ENCODE measurements at places on chromosomes 12 and 14.

DNA sequence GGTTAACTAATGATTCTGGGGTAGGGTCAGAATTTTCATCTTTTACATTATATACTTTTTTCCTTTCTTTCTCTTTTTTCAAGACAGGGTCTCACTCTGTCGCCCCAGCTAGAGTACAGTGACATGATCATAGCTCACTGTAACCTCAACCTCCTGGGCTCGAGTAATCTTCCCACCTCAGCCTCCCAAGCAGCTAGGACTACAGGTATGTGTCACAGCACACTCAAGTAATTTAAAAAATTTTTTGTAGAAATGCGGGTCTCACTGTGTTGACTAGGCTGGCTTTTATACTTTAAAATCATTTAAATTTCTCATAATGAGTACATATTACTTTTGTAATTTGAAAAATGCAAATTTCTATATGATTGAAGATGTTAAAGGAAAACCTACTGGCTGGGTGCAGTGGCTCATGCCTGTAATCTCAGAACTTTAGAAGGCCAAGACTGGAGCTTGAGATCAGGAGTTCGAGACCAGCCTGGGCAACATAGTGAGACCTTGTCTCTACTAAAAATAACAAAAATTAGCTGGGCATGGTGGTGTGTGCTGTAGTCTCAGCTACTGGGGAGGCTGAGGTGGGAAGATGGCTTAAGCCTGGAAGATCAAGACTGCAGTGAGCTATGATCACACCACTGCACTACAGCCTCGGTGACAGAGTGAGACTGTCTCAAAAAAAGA, 25.7 kb downstream of the R3HDM2 start:
- no peak for DNase-seq

DNA sequence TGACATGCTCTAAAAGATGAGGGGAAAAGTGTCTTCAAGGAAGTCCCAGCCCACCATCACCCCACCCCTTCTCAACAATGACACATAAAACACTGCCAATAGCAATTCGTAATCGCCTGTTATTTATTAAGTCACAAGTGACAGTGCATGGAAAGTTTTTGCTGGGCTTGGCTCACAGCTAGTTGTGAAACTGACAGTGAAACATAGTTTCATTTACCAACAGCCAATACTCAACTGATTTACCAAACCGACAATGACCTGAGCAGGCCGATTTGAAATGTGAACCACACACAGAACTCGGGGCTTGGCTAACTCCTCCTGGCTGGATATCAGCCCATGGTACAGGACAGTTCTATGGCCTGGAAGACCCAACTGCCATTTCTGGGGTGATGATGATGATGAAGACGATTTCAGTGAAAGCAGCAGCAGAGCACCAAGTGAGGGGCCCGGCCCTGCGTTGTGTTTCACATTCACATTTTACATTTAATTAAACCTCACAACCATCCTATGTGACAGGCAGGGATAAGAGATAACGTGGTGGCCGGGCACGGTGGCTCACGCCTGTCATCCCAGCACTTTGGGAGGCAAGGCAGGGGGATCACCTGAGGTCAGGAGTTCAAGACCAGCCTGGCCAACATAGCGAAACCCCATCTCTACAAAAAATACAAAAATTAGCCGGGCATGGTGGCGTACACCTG, 42.7 kb downstream of the CAMKK2 start:
- DNase-seq: no peak

- no peak for DNase-seq
These were observed 56.5 kb downstream of the SUSD6 start for GRCh38 chr14:69667938-69668335.

- peak; percentile 40 for DNase-seq
These were observed 28.0 kb downstream of the VPS37B start for GRCh38 chr12:122867691-122868461.

DNA sequence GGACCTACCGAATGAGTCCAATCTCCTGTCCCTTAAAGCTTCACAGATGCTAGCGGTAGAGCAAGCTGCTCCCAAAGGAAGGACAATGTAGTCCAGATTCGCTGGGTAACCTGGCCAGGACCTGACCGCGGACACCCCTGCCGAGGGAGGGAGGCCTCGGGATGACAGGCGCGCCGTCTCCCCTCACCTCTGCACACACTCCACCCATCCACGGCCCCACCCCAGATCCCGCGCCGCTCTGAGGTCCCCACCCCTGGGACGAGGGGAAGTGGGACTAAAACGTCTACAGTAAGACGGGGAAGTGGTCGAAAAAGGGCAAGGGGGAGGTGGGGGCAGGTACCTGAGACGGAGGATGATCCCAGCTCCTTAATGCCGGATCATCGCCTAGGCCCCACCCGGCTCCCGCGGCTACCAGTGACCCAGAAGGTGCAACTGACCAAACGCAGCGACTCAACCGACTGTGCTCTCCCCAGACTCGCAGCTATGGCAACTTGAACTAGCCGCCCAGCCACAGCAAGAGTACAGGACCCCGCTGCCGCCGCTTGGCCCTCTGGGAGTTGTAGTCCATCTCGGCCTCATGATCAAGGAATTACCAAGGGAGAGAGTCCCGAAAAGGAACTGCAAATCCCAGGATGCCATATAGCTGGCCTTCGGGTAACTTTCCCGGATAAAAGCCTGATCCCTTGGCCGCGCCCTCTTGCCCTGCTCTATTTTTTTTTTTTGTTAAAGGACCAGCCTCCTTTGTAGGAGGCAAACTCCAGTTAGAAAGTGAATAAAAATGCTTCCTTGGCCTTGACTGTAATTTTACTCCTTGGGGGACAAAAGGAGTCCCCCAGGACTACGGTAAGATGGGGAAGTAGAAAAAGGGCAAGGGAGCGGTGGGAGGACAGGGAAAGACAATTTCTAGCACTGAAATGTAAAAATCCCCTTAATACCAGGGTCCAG, at the start of gene CEP128:
Gene CEP128, minus strand, starts transcription at position 498 of the 945 bp plus-strand sequence.
- peak; percentile 51 for DNase-seq

- no peak for DNase-seq
These were observed 65.8 kb downstream of the RESF1 start for GRCh38 chr12:32024884-32025592.

DNA sequence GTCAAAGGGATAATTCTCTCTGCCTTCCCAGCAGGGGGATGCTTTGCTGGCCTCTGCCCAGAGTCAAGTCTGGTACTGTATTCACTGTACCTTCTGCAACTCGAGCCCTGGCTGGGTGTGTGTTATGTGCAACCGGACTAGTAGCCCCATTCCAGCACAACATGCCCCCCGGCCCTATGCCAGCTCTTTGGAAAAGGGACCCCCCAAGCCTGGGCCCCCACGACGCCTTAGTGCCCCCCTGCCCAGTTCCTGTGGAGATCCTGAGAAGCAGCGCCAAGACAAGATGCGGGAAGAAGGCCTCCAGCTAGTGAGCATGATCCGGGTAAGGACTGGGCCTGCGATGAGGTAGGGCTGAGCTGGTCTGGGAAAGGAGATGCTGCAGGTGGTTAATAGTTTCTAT, 3.3 kb downstream of the RNF31 start:
- DNase-seq: no peak

DNA sequence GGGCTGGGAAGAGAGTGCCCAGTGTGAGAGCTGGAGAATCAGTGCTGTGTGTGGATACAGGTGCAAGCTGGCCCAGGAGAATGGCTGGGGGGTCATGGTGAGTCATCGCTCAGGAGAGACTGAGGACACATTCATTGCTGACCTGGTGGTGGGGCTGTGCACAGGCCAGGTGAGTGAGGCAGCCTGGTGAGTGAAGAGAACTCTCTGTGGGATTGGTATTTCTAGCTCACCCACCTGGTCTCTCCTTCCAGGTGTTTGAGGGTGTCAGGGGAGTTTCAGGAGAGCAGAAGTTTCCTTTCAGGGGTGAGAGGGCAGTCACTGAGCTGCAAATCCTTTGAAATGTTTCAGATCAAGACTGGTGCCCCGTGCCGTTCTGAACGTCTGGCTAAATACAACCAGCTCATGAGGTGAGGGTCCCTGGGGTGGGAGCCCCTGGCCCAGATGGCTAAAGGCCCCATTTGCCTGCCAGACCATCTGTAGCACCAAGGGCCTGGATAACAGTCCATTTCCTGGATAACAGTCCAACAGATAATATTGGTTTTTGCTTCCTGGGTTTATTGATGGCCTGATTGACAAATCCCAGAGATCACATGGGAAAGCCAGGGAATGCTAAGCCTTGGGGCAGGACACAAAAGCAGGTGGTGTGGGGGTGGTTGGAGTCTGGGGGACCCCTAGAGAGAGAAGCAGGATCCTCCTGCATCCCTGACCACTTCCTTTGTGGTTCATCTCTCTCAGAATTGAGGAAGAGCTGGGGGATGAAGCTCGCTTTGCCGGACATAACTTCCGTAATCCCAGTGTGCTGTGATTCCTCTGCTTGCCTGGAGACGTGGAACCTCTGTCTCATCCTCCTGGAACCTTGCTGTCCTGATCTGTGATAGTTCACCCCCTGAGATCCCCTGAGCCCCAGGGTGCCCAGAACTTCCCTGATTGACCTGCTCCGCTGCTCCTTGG, 5.5 kb upstream of the ATN1 start:
- no peak for DNase-seq

DNA sequence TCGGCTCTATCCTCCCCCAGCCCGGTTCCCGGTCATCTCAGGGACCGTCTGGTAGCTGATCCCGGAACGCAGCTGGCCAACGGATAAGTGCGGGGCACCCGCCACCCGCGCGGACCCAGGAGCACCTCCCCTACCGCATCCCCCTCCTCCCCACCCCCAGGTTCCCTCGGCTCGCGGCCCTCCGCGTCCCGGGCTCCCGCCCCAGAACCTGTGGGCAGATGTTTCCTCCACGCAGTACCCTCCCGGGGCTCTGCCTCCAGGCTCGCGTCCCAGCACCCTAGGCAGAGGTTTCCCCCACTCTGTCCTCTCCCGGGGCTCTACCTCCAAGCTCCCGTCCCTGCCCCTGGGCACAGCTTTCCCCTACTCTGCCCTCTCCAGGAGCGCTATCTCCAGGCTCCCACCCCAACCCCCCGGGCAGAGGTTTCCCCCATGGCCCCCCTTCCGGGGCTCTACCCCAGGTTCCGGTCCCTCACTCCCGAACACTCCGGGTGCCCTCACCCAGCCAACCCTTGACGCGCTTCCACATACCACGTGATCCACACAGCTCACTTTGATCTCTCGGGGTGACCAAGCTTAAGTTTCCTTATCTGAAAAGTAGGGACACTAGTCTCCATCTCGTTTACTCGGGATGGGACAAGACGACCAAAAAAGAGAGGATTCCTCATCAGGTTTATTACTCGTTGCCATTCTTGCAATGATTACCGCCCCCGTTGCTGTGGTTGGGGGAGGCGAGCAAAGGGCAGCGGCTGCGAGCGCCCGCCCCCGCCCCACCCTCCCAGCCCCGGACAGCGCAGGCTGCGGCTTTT, at the start of gene CCDC38:
Gene CCDC38, minus strand, starts transcription at position 91 of the 806 bp plus-strand sequence. CDS start 6,105 bp downstream, outside the sequence.
- peak; percentile 69 for DNase-seq

DNA sequence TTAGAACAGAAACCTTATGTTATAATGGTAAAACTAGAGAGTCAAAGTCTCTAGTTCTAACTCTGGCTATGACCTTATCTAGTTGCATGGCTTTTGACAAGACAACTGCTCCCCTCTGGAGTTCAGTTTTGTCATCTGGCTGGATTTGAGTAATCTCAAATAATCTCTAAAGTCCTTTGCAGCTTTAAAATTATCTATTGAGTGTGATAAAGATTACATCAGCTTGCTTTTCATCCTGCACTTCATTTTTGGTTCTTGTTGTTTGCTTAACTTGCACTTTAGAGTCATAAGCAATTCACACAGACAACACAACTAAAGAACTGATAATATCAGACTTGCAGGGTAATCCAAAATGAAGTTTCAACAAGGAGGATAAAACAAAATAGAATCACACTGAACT, 2.3 kb downstream of the AKAP5 start:
- no peak for DNase-seq

- peak; percentile 7 for DNase-seq
These were observed 64.3 kb upstream of the STON2 start for GRCh38 chr14:81464253-81465002.

- DNase-seq: peak; percentile 40
These were observed 53.3 kb downstream of the RBM19 start for GRCh38 chr12:113912760-113913329.

GRCh38 chr12:19220852-19221466, 91.4 kb downstream of the PLEKHA5 start:
- no peak for DNase-seq

GRCh38 chr14:89814126-89814525, 140.4 kb downstream of the EFCAB11 start:
- no peak for DNase-seq

DNA sequence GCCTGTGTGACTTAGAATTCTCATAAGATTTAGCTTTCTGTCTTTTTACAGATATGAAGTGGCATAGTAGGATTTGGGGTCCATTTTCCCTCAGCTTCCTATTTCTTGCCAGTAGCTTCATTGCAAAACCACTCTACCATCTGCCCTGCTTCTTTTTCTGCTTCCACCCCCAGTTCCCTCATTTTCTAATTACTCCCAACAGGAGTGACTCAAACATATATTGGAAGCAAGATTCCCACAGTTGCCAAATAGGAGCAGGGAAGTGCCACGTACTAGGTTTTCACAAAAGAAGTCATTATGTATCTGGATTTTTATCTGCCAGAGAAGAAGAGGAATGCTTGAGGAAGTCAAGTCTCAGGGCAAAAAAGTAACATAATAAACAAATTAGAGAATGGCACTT, 64.1 kb downstream of the ANO4 start:
- DNase-seq: no peak

- no peak for DNase-seq
These were observed 41.1 kb downstream of the SPTB start for GRCh38 chr14:64838656-64839055.

DNA sequence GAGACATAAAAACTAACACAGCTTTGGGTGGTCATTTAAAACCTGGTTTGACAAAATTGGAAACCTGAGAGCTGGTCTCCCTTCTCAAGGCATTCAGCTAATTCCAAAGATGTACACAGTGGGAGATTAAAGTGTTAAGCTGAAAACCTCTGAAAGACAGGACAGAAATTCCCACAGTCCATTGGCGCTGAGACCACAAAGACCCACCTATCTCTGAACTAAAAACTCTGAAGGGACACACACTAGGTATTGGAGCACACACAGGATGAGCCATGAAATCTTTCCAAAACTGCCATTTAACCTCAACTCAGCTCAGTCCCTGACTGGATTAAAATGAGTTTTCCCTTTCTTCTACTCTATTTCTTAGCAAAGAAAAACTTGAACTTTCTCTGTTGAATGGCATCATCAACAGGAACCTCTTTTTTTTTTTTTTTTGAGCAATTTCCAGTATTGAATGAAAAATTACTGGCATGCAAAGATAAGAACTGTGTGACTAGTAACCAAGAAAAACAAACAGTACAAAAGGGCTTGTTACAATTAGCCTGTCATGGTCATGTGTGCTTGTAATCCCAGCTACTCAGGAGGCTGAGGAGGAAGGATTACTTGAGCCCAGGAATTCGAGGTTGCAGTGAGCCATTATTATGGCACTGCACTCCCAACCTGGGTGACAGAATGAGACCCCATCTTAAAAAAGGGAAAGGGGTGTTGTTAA, 82.4 kb downstream of the IPO8 start:
- no peak for DNase-seq

DNA sequence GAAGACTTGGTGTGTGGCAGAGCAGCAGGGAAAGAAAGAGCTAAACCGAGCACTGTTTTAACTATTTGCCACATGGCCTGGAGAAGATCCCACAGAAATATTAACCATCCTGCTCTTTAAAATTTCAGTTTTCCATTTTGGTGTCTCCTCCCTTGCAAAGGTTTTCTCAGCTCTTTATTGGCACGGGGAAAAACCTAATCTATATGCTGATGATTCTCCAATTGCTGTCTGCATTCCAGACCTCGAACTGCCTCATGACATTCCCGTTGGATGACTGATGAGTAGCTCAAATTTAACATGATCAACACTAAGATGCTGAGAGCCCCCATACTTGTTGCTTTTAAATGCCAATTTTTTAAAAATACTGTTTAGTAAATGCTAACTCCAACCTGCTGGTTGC, 115.0 kb downstream of the EMP1 start:
- no peak for DNase-seq
